Stimulated activated CD8-positive, alpha-beta memory T cell treated with anti-CD3 and anti-CD28 coated beads, Interleukin-15, amount 100 ng/mL, for 4 hours (primary cell): ENCODE measurements at places on chromosomes 3 and 15.

GRCh38 chr3:104673981-104674380 lies 692.7 kb upstream of the ALCAM start:
- no peak for DNase-seq

DNA sequence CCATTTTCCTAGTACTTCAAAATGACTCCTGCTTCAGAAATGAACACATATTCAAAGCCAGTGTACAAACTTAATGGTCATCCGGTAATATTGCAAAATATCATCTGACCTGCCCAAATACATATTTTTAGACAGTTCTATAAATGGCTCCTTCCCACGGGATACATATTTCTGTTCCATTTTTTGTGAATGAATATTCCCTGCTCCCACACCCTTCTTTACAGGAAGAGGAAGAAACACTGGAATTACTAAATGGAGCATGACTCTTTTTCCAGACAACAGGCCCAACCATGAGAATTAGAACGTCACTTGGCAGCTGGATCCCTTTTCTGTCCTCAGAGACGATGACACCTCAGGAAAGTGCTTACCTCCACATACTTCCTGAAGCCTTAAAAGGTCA lies 38.0 kb upstream of the CBLB start:
- no peak for DNase-seq

- no peak for DNase-seq
Measured at GRCh38 chr3:160948273-160948672, 156.9 kb downstream of the B3GALNT1 start.

- no peak for DNase-seq
Measured at GRCh38 chr3:121661376-121661775, 673 bp upstream of the HCLS1 start.

GRCh38 chr3:46087871-46088270 lies 60.6 kb upstream of the XCR1 start:
- DNase-seq: no peak

- no peak for DNase-seq
Measured at GRCh38 chr15:49196856-49197255, 26.8 kb downstream of the GALK2 start.

DNA sequence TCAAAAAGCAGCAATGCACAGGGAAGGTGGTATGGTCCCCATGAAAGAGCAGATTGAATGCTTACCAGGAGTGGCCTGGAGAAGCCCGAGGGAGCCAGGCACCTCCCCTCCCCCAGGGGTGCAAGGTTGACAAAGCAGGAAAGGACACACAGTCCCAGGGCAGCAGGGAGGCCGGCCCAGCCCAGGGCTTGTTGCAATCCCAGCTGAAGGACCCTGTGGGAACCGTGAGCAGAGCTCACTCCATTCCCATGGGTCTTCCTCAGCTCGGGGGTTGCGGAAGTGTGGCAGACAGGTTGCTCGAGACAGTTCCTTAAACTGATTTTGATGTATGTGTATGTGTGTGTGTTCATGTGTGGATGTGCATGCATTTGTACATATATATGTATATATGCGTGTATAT lies 15.8 kb downstream of the UROC1 start:
- no peak for DNase-seq

- DNase-seq: no peak
Measured at GRCh38 chr3:11300970-11301369, 28.8 kb downstream of the ATG7 start.

GRCh38 chr3:48387634-48388033 lies 15.6 kb downstream of the FBXW12 start:
- DNase-seq: no peak

GRCh38 chr3:27939521-27939920 lies 217.4 kb upstream of the EOMES start:
- no peak for DNase-seq

- DNase-seq: no peak
Measured at GRCh38 chr3:99751649-99752048, 66.0 kb upstream of the CMSS1 start.

DNA sequence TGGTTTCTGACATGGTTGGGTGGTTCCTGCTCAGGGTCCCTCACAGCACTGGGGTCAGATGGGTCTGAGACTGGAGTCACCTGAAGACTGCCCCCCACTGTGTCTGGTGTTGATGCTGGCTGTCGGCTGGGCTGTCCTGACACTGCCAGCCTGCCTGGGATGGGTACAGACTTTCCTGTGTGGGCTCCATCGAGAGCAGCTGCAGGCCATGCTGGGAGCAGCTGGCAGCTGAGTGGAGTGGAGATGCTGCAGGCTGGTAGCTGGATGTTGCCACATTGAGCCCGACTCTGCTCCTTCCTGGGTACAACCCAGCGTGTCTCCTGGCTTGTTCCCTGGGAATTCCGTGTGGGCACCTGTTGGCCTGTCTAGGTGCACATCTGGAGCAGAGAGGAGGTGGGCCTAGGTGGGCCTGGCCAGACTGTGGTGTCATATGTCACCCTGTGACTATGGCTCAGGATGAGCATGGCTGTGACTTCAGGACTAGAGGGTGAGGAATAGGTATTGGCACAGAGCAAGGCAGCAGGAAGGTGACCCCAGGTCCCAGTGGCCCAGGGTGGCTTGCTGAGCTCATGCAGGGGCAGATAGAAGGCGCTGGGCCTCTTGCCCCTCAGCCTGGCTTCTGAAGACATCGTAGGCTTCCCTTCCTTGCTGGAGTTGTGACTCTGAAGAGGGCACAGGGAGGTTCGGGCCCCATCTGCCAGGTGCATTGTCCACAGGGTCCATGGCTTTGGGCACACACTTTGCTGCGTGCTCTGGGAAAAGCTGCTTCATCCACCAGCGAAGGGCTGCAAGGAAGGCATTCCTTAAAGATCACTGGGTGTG lies 40.0 kb upstream of the PRR23E start:
- no peak for DNase-seq

GRCh38 chr3:38829404-38829803 lies 13.4 kb upstream of the SCN10A start:
- no peak for DNase-seq

DNA sequence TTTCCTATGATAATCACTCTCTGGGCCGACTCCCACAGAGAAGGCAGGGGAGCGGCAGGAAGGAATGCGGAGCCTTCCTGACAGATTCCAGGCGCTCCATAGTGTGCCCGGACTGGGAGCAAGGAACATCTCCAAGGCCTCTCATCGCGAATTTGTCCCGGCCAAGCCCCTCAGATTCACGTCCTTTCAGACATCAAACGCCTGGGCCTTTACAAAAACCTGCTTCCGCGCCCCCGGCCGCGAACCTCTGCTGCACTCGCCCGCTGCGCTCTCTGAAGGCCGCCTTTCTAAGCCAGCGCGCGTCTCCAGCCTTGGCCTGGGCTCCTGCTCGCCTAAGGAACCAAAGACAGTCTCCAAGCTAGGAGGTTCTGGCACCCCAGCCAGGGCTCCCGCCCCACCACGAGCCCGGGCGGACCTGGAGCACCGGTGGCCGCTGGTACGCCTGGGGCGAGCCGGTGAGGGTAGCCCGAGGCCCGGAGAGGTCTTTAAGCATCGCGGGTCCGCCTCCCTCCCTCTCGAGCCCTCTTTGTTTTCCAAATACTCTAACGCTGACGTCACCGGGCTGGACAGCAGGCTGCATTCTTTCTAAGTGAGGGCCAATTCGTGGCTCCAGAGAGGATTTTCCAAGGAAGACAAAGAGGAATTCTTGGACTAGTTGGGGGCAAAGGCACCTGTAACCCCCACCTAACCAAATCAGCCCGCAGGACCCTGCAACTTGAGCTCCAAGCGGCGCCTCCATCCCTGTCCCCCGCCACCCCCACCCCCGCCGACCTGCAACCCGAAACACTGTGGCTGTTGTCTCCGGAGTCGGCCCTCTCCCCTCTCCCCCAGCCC lies 759 bp downstream of the AMOTL2 start:
- DNase-seq: no peak

DNA sequence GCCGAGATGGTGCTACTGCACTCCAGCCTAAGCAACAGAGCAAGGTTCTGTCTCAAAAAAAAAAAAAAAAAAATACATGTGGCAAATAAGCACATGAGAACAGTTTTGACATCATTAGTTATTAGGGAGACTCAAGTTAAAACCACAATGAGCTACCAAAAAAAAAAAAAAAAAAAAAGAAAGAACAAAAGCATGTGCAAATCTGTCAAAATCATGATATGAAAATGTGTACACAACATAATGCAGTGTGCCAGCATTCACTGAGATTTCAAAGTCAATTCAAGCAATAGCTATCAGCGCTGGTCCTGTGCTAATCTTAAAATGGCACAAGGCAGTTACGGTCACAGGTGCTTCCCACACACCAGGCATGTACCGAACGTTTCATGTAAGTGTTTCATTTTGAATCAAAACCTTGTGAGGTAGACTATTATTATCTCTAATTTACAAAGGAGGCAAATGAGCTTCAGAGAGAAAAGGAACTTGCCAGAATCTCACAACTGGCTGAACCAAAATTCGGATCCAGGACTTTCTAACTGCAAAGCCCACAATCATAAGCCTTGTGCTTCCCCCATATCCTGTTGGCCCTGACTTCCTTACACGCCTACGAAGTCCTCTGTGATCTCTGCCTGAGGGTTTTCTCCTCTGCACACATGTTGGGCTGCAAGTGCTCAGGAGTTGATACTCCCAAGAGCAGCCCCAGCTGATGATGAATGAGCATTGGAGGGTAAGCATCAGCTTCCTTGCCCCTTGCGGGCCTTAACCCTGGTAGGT lies 200.1 kb upstream of the PROK2 start:
- DNase-seq: no peak

- no peak for DNase-seq
Measured at GRCh38 chr3:149646181-149646766, 11.6 kb downstream of the WWTR1 start.

DNA sequence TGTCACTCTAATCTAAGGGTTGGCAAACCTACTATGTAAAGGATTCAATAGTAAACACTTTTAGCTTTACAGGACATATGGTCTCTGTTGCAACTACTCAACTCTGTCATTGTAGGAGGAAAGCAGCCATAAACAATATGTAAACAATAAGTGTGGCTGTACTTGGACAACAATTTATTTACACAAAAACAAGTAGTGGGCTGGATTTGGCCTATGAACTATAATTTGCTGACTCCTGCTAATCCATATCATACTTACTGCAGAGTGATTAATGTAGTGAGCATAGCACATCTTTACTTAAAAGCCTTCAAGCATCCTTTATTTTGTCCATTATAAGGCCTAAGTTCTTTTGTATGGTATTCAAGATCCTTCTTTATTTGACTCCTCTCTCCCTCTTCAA lies 441.9 kb downstream of the ZIC1 start:
- no peak for DNase-seq

GRCh38 chr3:5195605-5196004 lies 8.1 kb downstream of the EDEM1 start:
- no peak for DNase-seq

- DNase-seq: no peak
Measured at GRCh38 chr3:37554364-37554763, 307.3 kb upstream of the CTDSPL start.

- no peak for DNase-seq
Measured at GRCh38 chr15:44603126-44603525, 60.3 kb downstream of the SPG11 start.

GRCh38 chr15:66067687-66068086 lies 185.9 kb downstream of the MEGF11 start:
- no peak for DNase-seq

DNA sequence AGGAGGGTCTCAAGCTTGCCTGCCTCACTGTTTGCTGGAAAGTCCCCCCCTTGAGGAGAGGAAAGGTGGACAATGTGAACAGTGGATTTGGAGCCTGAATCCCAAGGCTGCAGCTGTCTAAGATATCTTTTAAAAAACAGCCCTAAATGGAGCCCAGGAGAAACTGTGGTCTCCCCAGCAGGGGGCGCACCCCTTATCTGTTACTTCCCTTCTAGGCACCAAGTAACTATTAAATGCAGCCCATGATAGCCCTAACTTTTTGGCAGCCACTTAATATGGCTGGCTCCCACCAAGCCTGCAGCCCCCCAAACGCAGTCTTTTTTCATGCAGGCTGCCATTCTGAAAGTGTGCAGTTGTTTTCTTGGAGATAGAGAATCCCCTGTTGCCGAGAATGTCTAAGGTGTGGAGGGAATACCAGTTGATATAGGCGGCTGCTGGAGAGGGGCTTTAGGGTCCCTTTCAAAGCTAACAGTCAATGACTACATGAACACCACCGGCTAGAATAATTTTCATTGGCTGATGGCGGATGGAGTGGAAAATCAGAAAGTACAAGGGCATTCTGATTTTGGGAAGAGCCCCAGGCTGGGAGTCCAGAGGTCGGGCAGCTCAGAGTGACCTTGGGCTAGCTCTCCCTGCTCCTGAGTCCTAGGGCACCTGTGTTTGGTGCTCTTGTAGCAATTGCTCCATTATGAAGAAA lies 1.3 kb downstream of the RHCG start:
- DNase-seq: no peak

DNA sequence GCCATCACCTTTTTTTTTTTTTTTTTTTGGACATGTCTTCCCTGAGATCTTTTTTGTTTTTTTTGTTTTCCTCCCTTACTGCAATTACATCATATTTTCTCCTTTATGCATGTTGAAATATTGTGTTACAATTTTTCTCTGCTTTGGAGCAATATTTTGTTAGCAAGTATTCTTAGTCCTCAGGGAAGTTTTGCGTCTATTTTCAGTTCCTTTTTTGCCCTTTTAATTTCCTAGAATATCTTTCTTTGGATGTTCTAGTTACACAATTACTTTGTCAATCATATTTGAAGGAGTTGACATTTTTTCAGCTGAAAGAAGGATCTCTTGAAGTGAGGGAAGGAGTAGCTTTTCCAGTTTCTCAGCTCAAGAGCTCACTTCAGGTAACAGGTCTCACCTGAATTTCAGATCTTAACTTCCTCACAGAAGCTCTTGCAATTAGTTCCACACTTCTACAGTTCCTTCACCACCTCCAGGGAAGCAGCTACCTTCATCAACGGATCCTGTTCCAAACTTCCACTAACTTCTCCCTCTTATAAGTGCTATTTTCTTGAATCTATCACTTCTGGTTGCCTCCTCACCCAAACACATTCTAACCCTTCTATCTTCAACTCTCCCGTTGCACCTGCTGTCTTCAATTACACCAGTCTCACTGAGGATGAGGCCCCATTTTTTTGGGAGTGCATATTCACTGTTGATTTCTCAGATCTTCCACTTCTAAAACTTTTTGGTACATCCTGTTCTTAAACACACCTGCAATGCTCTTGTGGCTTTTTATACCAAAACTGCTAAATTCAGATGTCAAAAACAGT lies 57.8 kb upstream of the CPOX start:
- no peak for DNase-seq

DNA sequence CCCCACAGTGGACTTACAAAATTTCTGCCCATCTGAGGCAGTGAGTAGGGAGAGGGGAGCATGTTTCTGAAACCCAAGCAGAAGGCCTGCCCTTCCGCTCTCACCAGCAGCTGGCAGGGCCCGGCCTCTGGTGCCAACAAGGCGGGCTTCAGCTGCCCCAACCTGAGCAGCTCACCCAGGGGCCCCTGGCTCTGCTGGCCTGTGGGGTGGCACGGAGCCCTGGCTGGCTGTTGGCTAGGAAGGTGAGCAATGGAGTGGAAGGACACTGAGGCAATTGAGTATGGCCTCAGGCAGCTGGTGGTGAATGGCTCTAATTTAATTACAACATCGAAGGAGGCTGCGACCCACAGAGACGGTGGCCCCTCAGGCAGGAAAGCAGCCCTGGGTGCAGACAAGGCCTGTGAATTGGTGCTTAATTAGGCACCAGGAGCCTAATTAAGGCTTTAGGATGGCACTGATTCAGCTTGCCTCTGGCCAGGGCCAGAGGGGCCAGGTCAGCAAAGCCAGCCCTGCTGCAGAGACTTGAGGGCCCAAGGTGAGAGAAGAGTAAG lies 60.9 kb downstream of the ST8SIA2 start:
- DNase-seq: no peak

- no peak for DNase-seq
Measured at GRCh38 chr15:47186075-47186474, 531.2 kb upstream of the SEMA6D start.

- DNase-seq: no peak
Measured at GRCh38 chr3:32613183-32613582, 42.5 kb upstream of the DYNC1LI1 start.
